Activated naive CD8-positive, alpha-beta T cell treated with anti-CD3 and anti-CD28 coated beads for 36 hours (primary cell): ENCODE measurements at places on chromosomes 3 and 15. TPM values are rescaled to one million over a fixed set of nuclear protein-coding genes. Genes with fewer than 3 reads are reported as not detected.

Gene AADAC
- not detected for total RNA-seq

Gene CLDN1
- total RNA-seq, result 0.10 TPM

Gene NPAP1
- not detected for total RNA-seq

Gene LYZL4
- not detected for total RNA-seq

Gene ADPGK
- 66.0 TPM for total RNA-seq

DNA sequence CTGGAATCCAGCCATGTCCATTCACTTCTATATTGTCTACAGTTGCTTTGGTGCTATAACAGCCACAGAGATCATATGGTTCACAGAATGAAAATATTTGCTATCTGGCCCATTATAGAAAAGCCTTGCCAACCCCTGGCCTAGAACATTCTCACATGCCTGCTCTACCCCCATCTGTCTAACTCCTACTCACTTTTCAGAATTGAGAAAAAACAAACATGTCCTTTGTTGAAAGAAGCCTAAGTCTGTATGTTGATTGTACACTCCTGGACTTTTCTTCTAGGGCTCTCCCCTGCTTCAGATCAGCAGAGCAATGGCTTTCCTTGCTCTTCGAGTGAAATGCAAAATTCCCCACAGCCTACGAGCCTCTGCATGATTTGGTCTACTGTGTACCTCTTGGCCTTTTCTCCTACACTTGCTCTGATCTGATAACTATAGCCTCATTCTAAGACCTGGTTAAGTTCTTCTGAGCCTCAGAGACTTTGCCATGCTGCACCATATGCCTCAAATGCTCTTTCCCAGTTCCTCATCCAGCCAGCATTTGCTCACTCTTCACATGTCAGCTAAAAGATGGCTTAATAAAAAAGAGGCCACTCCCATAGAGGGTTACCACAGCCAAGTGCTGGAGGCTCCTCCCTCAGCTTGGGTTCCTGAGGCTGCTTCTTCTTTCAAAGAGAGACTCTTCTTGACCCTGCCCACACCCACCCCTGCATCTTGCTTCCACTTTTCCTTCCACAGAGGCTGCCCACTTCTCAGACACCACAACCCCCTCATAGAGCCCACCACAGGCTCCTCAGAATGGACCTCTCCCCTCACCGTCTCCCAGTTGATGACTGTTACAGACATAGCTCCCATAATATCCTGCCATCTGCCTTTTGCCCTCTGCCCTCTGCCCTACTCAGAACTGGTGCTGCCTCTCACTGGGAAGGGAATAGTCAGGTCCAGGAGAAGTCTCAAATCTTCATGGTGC, 22.9 kb upstream of the DCLK3 start:
- no peaks in the 10 kb centered on the region for H3K27me3 ChIP-seq
- H3K27ac ChIP-seq, result no peak overlapping the region
- H3K4me1 ChIP-seq, result peaks cover 2% of the 10 kb centered on the region
- no peaks in the 10 kb centered on the region for H3K36me3 ChIP-seq
- no peak overlapping the region for H3K4me3 ChIP-seq

DNA sequence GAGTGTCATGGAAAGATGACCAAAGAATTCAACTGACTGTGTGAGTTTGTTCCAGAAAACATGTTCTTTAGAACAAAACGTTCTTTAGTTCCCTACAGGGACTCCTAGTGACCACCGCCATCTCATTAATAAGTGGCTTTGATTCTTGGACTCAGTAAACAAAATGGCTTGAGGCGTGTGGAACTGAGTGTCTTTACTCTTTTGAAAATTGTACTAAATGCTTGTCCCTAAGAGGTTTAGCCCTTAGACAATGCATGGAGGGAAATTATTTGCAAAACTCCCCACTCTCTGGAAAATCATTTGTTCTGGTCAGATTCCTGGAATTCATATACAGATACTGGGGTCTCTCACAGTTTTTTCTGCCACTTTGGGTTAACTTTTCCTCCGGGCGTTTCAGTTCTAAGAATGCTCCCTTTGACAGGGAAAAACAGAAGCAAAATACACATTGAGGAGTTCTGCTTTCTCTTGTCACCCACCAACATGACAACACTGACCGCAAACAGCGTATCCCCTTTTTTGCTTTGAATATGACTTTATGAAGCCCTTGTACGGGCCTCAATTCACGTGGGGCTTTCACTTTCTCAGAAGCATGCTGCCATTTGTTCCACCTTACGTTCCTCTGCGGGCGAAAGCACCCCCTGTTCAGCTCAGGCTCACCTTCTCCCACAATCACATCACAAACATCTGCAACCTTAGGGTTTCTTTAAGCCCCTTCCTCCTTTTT, 15.3 kb upstream of the NRROS start:
- H3K27me3 ChIP-seq, result no peaks in the 10 kb centered on the region
- peaks cover 43% of the 10 kb centered on the region for H3K4me1 ChIP-seq
- H3K27ac ChIP-seq, result peak overlapping the region; percentile 91
- H3K4me3 ChIP-seq, result peak overlapping the region; percentile 56
- H3K36me3 ChIP-seq, result no peaks in the 10 kb centered on the region
- DNase-seq, result peak; percentile 72
